ENCODE measurements at places on chromosomes 6 and 20.

DNA sequence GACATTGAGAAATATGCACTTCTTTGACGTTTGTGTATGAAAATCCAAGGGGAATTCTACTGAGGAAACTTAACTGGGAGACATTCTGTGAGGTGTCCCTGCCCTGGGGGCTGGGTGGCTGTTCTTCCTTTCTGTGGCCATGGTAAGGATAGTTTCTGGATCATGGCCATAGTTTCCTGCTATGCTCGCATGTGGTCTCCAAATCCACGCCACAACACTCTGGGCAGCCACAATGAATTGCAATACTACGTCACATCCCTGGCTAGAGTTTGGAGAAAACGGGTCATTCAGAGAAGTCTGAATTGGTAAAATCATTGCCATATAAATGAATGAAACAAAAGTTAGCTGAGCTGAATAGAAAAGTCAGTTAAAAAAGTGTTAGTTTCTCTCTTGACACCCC is 230.6 kb downstream of the UTRN start:
- no peak for DNase-seq

DNA sequence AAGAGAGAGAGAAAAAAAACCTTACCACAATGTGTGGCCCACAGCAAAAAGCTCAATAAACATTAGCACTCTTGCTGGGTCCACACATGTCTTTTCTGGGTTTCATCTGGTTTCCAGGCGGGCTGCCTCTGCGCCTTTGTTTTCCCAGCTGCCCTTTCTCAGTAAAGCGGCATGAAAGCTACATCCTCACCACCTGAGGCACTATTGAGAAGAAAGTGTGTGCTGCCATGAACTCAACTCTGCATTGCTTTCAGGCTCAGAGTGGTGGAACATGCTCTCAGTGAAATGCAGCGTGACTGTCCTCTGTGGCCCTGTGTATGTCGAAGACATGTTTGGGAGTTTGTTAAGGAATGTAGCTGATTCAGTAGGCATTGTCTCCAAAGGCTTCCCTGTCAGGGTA is 102.3 kb downstream of the LYRM2 start:
- no peak for DNase-seq

DNA sequence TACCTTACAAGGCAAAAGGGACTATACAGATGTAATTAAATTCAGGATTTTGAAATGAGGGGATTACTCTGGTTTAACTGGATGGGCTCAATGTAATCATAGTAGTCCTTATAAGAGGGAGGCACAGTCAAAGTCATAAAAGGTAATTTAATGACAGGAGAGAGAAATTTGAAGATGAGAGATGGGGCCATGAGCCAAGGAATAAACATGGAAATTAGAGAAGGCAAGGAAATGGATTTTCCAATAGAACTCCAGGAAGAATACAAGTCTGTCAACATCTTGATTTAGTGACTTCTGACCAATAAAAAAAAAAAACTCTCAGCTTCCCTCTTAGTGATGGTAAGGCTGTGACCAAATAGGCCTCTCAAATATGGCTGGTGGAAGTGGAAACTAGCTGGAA is 101.9 kb upstream of the BEND3 start:
- DNase-seq = no peak

GRCh38 chr20:48983423-48984400 is 62.2 kb downstream of the ARFGEF2 start:
- peak; percentile 97 for DNase-seq

Data from Caki2 (cell line).